ENCODE measurements at places on chromosomes 16 and 17. TPM values are rescaled to one million over a fixed set of nuclear protein-coding genes. Genes with fewer than 3 reads are reported as not detected.

DNA sequence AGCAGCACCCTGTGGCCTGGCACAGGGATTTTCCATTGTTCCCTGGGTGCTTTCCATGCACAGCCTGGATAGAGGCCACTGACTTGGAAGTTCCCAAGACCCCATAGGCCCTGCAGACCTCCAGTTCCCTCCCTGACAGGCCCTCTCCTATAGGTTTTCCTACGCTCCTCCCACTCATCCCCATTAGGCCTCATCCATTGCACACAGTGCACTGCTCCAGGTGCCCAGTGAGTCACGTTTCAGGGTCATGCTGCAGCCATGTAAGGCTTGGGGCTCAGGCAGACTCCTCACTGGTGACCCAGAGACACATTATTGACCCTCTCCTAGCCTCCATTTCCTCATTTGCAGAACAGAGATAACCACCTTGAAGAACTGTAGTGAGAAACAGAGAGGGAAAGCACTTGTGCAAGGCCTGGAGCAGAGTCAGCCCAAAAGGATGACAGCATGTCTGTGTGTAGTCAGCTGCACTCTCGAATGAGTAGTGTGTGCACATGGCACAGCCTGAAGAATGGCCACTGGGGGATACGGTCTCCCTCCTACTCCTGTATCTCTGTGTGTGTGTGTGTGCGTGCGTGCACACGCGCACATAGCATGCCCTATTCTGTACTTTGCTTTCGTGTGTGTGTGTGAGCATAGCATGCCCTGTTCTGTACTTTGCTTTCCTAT, 26.8 kb downstream of the DRC3 start:
- H3K27ac ChIP-seq: no peak overlapping the region
- peak; percentile 61 for DNase-seq
- no peak overlapping the region for H3K4me3 ChIP-seq
- no peaks in the 10 kb centered on the region for H3K27me3 ChIP-seq

DNA sequence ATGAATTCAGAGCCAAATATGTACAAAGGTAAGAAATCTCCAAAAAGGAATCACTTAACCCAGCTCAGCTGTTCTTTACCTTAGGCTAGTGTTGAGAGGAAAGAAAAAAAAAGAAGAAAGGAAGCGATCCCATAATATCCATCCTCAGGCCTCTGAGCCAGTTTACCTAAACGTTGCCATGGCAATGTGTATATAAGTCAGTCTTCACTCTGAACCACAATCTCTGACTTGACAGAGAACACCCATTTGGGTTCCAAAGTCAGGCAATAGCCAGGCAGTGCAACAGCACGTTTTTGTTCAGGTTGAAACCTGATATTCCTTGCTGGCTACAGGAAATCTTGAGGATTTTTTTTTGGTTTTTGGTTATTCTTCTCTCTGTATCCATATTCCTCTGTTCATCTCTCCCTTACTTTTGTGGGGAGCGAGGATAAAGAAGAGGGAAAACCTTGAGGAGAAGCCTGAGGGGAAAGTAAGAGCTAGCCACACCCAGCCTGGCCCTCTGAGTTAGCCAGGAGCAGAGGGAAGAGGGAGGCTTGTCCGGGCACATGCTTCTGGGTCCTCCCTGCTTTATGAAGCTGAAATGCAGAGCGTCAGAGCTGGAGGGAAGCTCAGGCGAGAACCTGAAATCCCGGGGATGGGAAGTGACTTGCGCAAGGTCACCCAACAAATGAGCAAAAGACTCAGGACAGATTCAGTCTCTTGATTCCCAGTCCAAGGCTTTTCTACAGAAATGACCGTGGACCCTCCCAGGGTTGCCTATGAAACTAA, 152.7 kb downstream of the SOX9 start:
- H3K4me3 ChIP-seq: no peak overlapping the region
- H3K4me1 ChIP-seq: peaks cover 3% of the 10 kb centered on the region
- H3K27ac ChIP-seq: no peak overlapping the region
- no peaks in the 10 kb centered on the region for H3K27me3 ChIP-seq

DNA sequence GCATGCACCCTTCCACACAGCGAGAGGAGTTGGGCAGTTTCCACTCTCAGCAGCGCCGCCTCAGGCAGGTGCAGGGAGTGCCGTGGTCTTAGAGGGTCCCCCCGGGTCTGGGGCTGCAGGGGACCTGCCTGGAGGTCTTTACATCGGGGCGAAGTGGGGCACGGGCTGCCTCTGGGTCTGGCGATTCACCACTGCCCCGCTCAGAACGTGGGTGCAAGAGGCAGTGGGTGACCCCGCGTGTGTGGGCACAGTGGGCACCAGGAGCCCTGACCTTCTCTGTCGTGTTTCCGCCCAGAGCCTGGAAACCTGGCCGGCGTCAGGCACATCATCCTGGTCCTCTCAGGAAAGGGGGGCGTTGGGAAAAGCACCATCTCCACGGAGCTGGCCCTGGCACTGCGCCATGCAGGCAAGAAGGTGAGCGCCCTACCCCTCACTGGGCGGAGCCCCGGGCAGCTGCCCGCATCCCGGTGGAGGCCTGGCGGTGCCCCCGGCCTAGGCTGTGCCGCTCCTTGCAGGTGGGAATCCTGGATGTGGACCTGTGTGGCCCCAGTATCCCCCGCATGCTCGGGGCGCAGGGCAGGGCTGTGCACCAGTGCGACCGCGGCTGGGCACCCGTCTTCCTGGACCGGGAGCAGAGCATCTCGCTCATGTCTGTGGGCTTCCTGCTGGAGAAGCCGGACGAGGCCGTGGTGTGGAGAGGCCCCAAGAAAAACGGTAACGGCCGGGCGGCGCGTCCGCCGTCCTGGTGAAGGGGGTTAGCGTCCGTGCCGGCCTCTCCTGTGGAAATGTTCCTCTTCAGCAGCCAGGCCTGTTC, 3.7 kb downstream of the NUBP2 start:
- DNase-seq: no peak
- H3K4me1 ChIP-seq: peaks cover 23% of the 10 kb centered on the region
- no peak overlapping the region for H3K27ac ChIP-seq
- peaks cover 72% of the 10 kb centered on the region for H3K36me3 ChIP-seq
- no peaks in the 10 kb centered on the region for H3K27me3 ChIP-seq

DNA sequence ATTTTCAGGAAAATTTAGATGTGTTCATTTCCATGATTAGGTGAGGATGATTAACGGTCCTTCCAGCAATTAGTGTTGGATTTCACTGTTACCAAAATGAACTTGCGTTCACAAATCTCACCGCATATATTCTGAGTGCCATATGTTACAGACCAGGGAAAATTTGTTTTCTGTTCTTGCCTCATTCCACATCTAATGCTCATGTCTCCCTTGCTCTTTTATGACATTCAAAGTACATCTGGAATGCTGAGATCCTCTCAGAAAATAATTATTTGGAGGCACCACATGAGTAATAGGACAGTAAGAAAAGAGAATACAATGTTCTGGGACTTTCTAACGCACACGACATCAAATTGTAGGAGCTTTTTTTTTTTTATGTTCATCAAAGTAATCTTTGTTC, 406.5 kb downstream of the SHISA9 start:
- no peak for DNase-seq
- H3K27ac ChIP-seq: no peak overlapping the region
- H3K4me3 ChIP-seq: no peak overlapping the region

GRCh38 chr17:72046643-72047612, 73.9 kb upstream of the SOX9 start:
- no peaks in the 10 kb centered on the region for H3K27me3 ChIP-seq
- no peak for DNase-seq
- H3K27ac ChIP-seq: peak overlapping the region; percentile 18
- peaks cover 11% of the 10 kb centered on the region for H3K4me1 ChIP-seq
- no peak overlapping the region for H3K4me3 ChIP-seq

DNA sequence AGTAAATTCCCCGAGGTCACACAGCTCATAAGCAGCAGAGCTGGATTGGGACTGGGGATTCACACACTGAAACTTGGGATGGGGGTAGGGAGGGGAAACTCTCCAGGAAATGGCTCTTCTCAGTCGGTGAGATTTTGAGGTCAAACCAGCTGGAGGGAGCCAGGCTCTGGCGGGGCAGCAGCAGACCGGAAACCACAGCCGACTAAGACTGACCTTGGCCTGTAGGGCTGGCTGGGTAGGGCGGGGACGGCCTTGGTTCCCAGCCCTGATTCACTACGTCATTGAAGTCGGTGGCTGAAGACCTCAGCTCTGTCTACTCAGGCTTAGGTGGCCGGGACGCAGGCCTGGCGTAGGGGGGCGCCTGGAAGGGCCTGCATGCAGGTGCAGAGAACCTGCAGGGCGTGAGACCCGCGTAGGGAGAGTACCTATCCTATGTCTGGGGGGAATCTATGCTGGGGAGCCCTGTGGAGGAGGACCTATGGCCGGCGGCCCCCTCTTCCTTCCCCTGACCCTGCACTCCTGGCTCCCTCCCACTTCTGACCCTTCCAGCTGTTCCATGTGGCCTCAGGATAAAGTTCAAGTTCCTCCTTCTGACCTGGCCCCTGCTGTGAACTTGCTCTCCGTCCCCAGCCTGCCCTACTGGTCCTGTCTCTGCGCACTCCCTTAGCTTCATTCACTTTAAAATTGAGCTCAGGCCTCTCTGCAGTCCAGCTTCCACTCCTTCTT, 11.9 kb upstream of the SLC4A1 start:
- H3K4me3 ChIP-seq: no peak overlapping the region
- H3K27ac ChIP-seq: no peak overlapping the region
- H3K4me1 ChIP-seq: peaks cover 8% of the 10 kb centered on the region
- H3K27me3 ChIP-seq: peaks cover 2% of the 10 kb centered on the region

- H3K36me3 ChIP-seq: peaks cover 7% of the 10 kb centered on the region
- H3K27ac ChIP-seq: peak overlapping the region; percentile 85
- H3K4me1 ChIP-seq: peaks cover 19% of the 10 kb centered on the region
- no peaks in the 10 kb centered on the region for H3K27me3 ChIP-seq
- peak overlapping the region; percentile 81 for H3K4me3 ChIP-seq
Observed at GRCh38 chr17:5077781-5078105, 524 bp upstream of the ZFP3 start.

- H3K4me3 ChIP-seq: no peak overlapping the region
- H3K36me3 ChIP-seq: peaks cover 4% of the 10 kb centered on the region
- DNase-seq: no peak
- no peaks in the 10 kb centered on the region for H3K27me3 ChIP-seq
Observed at GRCh38 chr16:49800876-49801275, 55.0 kb downstream of the ZNF423 start.

- H3K27ac ChIP-seq: no peak overlapping the region
- no peaks in the 10 kb centered on the region for H3K27me3 ChIP-seq
- peaks cover 50% of the 10 kb centered on the region for H3K36me3 ChIP-seq
Observed at GRCh38 chr17:50132104-50132794, 2.3 kb upstream of the SAMD14 start.

- H3K36me3 ChIP-seq: no peaks in the 10 kb centered on the region
- H3K27ac ChIP-seq: no peak overlapping the region
- peak; percentile 56 for DNase-seq
Observed at GRCh38 chr16:12455287-12455798, 348.3 kb downstream of the CPPED1 start.

DNA sequence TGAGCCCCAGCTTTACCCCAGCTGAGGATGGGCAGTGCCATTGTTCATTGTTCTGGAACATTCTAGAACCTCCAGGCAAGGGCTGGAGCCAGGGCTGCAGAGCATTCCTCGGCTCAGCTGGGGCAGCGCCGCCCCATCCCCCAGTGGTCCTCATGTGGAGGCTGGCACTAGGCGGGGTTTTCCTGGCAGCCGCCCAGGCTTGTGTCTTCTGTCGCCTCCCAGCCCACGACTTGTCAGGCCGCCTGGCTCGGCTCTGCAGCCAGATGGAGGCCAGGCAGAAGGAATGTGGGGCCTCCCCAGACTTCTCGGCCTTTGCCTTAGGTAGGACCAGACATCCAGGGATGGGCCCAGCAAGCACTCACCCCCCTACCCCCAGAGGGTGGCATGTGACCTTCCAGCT, at the start of gene TMEM95:
TSS of gene TMEM95 (plus strand) at position 104 of the 400 bp plus-strand sequence. CDS start at position 153, 49 bp downstream.
- H3K27ac ChIP-seq: peak within 1 kb of the TSS; percentile 88
- DNase-seq: no peak
- peaks cover 58% of the 10 kb centered on the region for H3K4me1 ChIP-seq
- H3K36me3 ChIP-seq: peaks cover 5% of the 10 kb centered on the region

DNA sequence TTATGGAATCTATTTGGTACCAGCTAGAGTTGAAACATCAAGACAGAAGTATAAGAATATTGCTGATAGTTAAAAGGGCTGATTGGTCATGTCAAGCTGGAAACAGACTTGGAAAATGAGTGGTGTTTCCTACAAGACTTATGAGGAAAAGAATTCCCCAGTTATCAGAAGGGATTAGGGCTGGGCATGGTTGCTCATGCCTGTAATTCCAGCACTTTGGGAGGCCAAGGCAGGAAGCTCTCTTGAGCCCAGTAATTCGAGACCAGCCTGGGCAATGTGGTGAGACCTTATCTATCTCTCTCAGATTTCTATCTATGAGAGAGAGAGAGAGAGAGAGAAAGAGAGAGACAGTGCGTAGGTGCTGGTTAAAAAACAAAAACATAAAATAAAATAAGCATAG, 139.5 kb upstream of the PMFBP1 start:
- H3K27ac ChIP-seq: no peak overlapping the region
- H3K27me3 ChIP-seq: no peaks in the 10 kb centered on the region
- DNase-seq: no peak

- no peak overlapping the region for H3K4me3 ChIP-seq
- no peak overlapping the region for H3K27ac ChIP-seq
- DNase-seq: no peak
- peaks cover 2% of the 10 kb centered on the region for H3K36me3 ChIP-seq
- H3K4me1 ChIP-seq: no peaks in the 10 kb centered on the region
Observed at GRCh38 chr17:1743088-1743439, 393 bp downstream of the SERPINF2 start.

The CCL2 gene
- 7.7 TPM for polyA plus RNA-seq

The ETV4 gene
- polyA plus RNA-seq: 27.2 TPM

The EXOC3L1 gene
- 5.5 TPM for polyA plus RNA-seq

The MEOX1 gene
- 0.35 TPM for polyA plus RNA-seq

Data from spinal cord (tissue), 10 donors.